Fibroblast of gingiva (primary cell): ENCODE measurements at places on chromosomes 13 and 19.

DNA sequence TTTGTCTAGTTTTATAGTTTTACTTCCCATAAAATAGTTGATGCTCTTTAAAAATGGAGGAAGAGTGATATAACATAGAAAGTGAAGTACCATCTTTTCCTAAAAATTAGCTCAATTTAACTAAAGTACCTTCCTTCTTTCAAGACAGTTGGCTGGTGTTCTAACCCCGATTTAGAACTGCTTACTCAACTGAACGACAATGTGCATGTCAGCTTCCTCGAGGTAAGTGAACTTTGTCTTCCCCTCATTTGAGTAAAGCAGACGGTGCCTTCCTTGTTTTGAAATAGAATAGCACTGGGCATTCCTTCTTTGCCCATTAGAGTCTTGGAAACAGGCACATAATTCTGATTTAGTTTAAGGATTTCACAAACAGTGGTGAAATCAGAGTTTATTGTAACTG, 1519.2 kb downstream of the EFNB2 start:
- no peak for DNase-seq

GRCh38 chr13:110329798-110330461, 22.8 kb downstream of the COL4A2 start:
- DNase-seq, result peak; percentile 71

- DNase-seq, result no peak
Measured at GRCh38 chr13:99802416-99802815, 169.2 kb downstream of the ZIC5 start.

DNA sequence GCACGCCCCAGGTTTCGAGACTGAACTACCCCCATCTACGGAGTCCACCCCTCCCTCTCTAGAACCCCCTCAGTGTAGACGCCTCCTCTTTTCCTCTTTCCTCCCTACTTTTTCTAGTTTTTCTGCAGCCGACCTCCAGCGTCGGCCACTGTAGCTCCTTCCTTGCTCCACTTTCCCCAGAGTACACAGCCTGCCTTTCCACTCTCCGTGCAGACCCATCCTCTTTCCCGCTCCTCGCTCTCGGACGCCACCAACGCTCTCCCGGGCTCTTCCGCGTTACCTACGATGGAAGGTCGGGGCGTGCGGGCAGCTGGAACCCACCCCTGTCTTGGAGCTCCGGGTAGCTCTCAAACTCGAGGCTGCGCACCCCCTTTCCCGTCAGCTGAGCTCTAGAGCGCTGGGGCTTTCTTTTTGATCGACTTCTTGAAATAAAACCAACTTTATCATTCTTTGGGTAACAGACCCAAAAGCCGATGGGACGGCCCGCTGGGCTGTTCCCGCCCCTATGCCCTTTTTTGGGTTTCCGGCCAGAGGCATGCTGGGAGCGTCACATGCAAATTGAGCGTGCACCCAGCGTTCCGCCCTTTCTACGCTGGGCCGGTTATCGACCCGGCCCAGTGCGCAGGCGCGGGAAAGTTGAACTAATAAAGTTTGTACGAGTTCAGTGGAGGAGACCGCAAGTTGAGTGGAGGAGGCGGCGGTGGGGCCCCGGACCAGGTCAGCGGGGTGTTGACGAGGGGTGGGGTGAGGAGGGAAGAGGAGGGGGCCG, at the start of the genes BCL2L12 and IRF3:
BCL2L12 (plus strand) TSS at position 583 of the 769 bp plus-strand sequence. CDS start 760 bp downstream, outside the sequence.
IRF3 (minus strand) TSS at position 507 of the 769 bp plus-strand sequence. CDS start 1,019 bp downstream, outside the sequence.
- peak; percentile 94 for DNase-seq

- no peak for DNase-seq
Measured at GRCh38 chr19:18526316-18526715, 4.4 kb upstream of the ELL start.

GRCh38 chr19:34961775-34962686, 2.0 kb downstream of the ZNF792 start:
- no peak for DNase-seq

DNA sequence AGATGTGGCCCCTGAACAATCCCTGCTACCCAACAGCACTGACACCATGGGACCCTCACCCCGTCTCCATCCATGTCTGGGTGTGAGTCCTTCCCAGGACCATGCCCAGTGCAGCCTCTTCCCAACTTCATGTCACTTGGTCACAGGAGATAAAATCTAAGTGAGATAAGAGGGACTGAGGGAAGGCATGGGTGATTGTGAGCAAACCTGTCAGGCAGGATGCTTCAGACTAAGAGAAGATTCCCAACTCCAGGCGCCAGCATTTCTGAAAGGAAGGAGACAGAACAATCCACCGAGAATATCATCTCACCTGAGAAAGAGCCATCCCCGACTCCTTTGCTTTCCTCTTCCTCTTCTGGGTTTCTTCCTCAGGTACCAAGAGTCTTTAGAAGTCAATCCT, 7.5 kb downstream of the ZNF320 start:
- DNase-seq, result no peak

DNA sequence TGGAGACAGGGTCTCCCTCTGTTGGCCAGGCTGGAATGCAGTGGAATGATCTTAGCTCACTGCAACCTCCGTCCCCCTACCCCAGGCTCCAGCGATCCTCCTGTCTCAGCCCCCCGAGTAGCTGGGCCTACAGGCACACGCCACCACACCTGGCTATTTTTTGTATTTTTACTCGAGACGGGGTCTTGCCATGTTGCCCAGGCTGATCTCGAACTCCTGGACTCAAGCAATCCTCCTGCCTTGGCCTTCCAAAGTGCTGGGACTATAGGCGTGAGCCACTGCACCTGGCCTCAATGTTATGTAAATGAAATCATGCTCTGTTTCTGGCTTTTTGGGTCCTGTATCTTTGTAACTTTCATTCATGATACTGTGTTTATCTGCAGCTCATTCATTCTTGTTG, 8.1 kb upstream of the ZNF579 start:
- DNase-seq, result no peak

- no peak for DNase-seq
Measured at GRCh38 chr13:106274551-106275203, 260.8 kb downstream of the EFNB2 start.

DNA sequence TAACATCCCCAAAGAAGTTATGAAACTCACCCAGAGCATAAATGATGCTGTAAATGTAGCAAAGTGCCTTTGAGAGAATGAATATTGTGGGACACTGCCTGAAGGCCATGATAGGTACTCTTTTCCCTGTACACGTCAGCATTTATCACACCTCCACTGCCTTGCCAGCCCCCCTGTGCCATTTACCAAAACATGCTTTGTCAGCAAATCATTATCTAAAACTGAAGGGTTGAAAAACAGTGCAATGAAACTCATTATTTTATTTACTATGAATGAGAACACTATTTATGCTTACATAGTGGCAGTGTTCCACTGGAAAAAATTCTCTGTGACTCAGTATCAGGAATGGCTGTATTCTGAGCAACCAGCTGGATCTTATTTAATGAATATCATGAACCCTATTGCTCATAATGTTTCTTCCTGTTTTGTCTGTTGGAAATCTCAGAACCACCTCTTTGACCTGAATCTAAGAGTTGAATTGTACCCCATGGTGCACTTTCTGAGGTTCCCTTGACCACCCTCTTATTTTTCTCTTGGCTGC, 564.1 kb downstream of the DCT start:
- DNase-seq, result peak; percentile 62

DNA sequence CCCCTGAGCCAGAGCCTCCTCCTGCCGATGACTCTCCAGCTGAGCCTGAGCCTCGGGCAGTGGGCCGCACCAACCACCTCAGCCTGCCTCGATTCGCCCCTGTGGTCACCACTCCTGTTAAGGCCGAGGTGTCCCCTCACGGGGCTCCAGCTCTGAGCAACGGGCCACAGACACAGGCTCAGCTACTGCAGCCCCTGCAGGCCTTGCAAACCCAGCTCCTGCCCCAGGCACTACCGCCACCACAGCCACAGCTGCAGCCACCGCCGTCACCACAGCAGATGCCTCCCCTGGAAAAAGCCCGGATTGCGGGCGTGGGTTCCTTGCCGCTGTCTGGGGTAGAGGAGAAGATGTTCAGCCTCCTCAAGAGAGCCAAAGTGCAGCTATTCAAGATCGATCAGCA, 3.6 kb downstream of the KMT2B start:
- no peak for DNase-seq

DNA sequence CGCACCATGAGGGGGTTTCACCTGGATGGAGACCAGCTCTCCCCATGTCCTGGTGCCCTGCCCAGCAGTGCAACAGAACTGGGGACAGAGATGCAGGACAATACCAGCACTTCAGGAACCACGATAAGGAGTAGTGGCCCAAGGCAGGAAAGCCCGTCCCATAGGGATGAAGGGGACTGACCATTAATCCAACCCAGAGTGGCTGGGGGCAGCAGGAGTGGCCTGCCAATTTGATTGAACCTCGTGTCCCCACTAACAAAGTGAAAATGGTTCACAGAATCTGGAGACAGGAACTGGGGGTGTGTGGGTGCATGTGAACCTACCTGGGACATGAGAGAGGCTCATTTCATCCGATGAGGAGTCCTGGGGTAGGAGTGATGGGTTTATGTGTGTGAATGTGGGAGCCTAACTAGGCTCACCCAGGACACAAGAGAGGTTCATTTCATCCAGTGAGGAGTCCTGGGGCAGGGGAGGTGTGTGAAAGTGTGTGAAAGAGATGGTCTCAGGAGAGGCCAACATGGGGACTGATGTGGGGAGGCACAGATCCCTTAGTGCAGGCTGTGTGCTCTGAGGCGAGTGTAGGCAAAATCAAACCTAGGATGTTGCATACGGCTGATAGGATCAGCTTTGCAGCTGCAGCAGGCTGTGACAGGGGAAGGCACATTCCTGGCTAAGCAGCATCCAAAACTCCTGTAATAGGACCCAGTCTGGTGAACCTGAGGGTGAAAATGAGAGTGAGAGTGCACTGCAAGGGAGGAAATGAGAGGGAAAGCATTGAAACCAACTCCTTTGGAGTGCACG, 98.2 kb downstream of the ZNF429 start:
- no peak for DNase-seq

DNA sequence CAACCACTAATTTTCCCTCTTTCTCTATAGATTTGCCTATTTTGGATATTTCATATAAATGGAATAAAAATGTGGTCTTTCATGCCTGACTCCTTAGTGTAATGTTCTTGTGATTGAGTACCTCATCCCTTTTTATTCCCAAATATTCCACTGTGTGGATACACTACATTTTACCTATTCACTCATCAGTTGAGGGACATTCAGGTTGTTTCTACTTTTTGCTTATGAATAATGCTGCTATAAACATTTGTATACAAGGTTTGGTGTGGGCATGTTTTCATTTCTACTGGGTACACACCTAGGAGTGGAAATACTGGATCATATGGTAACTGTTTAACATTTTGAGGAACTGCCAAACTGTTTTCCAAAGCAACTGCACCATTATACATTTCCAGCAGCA, 5.1 kb upstream of the WBP4 start:
- DNase-seq, result no peak

GRCh38 chr19:7871437-7872305, 2.5 kb downstream of the PRR36 start:
- peak; percentile 91 for DNase-seq

DNA sequence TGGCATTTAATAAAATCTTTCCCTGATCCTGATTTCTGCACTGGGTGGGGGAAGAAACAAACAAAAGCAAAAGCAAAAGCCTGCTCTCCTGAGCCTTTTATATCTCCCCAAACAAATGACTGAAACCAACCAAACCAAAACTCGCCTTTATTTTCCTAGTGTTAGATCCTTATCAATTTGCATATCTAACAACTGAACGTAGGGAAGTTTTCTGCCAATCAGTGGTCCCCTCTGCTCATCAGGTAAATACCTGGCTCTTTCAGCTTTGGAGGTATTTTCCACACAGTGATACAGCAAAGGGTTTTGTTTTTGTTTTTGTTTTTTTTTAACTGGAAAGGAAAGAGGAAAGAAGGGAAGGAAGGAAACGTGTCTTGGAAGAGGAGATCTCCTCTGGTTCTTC, 3.3 kb downstream of the AMER2 start:
- DNase-seq, result no peak

- no peak for DNase-seq
Measured at GRCh38 chr13:62847520-62847919, 1431.9 kb upstream of the PCDH20 start.

DNA sequence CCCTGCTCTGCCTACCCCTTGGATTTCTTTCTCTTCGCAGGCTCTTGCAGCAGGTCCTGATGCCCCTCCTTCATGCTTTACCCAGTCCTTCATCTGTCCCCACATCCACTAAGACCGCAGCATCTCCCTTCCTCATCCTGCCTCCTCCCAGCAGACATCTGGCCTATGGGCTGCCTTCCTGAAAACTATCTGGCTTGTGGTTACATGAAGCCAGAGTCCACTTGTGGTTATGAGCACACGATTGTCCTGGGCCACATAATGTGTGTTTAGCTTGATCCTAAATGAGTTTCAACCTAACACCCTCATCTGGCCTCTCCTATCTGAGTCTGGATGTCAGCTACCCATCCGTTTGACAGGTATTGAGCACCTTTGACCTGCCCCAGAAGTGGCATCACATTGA, 5.5 kb upstream of the ZNF175 start:
- DNase-seq, result no peak

DNA sequence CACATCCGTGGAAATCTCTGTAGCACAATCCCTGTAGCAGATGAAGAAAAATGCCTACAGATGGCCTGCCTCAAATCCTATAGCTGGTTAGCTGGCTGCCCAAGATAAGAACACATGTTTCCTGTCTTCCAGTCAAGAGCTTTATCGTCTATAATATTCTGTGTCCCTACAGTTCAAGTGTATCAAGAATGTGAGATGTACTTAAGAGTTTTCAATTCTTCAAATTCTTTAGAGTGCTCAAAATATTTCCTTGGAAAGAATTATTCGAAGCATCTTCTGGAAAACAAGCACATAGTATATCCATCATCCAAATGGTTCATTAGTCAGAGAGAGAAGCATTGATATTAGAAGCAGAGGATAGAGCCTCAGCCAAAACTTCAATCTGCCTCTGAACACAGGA, 239.8 kb downstream of the COG6 start:
- no peak for DNase-seq
